GM12878 (cell line): ENCODE measurements at places on chromosomes 12 and 14. TPM values are rescaled to one million over a fixed set of nuclear protein-coding genes. Genes with fewer than 3 reads are reported as not detected.

TIGAR gene
- 7.6 and 11.5 TPM in 2 replicates for total RNA-seq

DNA sequence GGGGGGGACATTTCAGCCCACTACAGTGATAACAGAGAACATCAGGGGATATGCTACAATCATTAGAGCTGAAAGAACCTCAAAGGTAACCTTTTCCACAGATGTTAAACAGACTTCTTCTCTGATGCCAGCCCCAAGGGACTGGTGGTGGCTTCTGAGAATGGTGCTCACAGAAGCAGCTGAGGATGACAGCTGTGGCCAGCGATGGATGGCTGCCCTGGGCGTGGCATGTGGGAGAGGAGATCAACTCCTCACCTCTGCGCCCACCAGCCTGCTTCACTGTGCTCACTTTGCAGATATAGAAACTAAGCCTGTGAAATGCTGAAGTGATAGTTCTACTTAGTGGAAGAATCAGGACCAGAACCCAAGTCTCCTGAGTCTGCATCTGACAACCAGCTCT is 33.0 kb downstream of the FOXN3 start:
- DNase-seq: peak; percentile 92

- no peak for DNase-seq
These were observed 190.1 kb downstream of the MED13L start for GRCh38 chr12:116087399-116087798.

- no peak for DNase-seq
These were observed 3.0 kb downstream of the SIX1 start for GRCh38 chr14:60646226-60646818.

DNA sequence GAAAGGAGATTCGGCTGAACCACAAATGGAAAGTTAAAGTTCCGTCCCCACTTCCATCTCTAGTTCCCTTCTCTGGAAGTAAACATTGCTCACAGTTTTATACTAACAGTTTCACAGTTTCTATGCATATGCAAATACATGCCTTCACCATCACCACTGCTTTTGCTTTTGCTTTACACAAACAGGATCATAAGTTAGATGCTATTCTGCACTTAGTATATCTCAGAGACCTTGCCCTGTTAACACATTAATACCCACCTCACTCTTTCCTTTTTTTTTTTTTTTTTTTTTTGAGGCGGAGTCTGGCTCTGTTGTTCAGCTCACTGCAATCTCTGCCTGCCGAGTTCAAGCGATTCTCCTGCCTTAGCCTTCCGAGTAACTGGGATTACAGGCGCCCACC is 890 bp downstream of the TEP1 start:
- peak; percentile 39 for DNase-seq

GRCh38 chr14:35965400-35965799 is 139.3 kb downstream of the BRMS1L start:
- no peak for DNase-seq

GRCh38 chr12:131422187-131422520 is 288.7 kb upstream of the SFSWAP start:
- no peak for DNase-seq

DNA sequence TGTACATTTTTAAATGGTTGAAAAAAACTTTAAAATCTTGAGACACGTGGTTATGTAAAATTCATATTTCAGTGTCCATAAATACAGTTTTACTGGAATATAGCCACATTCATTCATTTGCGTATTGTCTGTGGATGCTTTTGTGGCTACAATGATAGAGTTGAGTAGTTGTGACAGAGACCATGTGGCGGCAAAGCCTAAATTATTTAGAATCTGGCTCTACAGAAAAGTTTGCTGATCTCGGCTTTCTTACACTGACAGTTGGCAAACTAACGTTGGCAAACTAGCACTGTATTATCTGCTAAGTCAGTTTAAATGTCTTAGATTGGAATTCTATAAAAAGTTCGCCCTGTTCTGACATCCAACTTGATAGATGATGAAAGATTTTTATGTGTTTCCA is 2.4 kb downstream of the UNC119B start:
- DNase-seq: no peak

DNA sequence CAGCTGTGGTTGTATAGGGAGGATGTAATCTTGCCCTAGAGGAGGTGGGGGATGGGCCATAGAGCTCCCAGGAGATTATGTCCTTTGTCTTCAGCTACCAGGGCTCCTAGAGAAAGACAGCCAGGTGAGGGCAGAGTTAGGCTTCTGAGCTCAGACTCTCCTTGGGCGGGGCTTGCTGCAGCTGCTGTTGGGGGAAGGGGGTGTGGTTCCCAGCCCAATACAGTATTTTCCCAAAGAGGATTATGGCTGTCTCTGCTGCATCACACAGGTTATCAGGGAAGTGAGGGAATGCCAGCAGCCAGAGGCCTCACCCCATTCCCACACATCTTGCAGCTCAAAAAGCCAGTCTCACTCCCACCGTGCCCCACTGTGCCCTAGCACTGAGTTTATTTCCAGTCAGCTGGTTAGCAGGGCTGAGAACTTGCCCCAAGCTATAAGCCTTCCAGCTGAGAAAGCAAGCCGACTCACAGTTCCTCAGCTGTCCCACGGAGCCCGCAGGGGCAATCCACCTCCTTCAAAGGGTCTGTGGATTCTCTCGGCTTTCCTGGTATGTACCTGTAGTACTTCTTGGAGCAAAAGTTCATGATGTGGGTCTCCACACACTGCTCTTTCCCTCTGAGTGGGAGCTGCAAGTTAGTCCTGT is 217.3 kb upstream of the CPNE8 start:
- no peak for DNase-seq

KIF26A gene
- 0.05 TPM in 1 of 2 replicates, not detected in the other for total RNA-seq

PRH1 gene
- total RNA-seq: 9.2 and 11.6 TPM in 2 replicates

GRCh38 chr14:33715227-33715528 is 235.7 kb downstream of the EGLN3 start:
- DNase-seq: no peak

DNA sequence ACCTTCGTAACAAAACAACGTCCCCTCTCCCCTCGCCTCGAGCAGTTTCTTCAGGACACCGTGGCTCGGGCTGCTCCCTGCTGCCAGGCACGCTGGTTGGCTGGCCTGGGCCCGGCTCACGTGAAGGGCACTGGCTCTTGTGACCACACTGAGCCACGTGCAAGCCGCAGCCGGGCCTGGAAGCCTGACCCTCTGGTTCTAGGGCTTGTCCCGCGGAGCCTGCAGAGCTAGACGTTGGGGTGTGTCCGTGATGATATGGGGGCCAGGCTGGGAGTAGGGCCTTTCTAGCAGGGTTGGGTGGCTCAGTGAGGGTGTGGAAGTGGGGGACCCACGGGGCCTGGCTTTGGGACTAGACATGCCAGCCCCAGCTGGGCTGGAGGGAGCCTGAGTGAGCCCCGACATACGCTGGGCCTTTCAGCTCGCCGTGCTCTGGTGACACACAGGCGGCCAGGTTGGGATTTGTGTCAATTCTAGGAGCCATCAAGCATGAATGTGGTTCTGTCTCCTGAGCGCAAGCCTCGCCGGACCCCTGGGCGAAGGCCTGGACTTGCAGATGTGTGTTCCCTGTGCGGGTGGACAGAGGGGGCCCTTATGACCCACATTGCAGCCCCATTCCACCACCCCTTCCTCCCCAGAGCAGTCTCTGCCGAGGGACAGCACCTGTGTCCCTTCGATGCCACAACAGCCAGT is 13.6 kb upstream of the AMN start:
- no peak for DNase-seq

- no peak for DNase-seq
These were observed 39.5 kb upstream of the LRIG3 start for GRCh38 chr12:58959639-58960300.

DNA sequence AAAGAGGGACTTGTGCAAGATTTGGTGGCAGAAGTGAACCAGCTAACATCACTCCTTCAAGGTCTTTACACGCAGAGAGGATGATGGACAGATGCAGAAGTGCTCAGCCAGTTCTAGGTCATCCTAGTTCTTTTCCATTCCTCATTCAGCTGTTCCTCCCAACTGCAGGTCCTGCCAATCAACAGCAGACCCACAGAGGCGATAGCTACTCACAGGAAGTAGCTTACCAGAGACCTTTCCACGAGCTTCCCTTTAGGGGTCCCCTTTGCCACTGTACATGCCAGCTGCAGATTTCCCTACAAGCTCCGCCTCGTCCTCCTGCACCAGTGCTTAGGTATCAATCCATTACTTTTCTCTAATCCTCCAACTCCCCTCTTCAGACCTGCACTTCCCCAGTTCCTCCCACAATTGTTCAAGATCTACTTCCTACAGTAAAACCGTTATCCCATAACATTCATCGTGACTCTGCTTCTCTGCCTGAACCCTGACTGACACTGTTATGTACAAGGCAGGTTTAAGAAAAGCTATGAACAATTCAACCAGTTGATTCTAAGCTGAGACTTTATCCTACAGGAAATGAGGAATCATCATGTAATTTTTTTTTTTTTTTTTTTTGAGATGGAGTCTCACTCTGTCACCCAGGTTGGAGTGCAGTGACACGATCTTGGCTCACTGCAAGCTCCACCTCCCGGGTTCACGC is 22.5 kb downstream of the RECQL start:
- DNase-seq: no peak

DNA sequence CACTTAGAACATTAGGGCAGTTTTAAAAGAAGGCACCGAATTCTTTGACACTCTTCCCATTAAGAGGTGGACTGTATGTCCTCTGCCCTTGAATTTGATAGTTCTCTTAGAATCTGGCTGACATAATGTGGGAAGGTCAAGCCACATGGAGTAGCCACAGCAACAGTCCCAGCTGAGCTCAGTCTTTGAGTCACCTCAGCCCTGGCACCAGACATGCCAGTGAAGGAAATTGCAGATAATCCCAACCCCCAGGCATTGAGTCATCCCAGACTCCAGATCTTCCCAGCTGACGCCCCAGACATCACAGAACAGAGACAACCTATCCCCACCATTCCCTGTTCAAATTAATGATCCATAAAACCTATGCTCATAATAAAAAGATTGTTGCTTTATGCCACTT is 83.4 kb downstream of the GTF2A1 start:
- DNase-seq: no peak

- no peak for DNase-seq
These were observed 45.8 kb downstream of the DRAM1 start for GRCh38 chr12:101923045-101923718.

DNA sequence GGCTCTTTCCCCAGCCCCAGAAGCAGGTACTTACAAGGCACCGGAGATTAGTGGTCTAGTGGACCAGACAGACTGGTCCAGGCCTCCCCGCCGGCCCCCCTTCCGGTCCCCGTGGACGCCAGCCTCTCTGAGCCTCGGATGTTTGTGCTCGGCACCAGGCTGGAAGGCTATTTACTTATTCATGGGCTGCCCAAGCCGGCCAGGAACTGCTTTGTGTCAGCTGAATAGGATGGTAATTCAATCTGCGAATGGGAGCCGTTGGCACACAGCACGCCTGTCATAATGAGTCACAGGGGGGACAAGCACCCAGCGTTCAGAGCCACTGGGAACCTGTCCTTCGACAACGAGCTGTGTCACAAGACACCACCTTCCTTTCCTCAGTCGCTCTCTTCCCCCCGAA is 82.3 kb downstream of the RIMBP2 start:
- no peak for DNase-seq

RFX4 gene
- not detected in 2 replicates for total RNA-seq

GRCh38 chr12:84766375-84766774 is 146.2 kb downstream of the SLC6A15 start:
- DNase-seq: no peak

- no peak for DNase-seq
These were observed 91.7 kb downstream of the DERA start for GRCh38 chr12:16002880-16003279.

DNA sequence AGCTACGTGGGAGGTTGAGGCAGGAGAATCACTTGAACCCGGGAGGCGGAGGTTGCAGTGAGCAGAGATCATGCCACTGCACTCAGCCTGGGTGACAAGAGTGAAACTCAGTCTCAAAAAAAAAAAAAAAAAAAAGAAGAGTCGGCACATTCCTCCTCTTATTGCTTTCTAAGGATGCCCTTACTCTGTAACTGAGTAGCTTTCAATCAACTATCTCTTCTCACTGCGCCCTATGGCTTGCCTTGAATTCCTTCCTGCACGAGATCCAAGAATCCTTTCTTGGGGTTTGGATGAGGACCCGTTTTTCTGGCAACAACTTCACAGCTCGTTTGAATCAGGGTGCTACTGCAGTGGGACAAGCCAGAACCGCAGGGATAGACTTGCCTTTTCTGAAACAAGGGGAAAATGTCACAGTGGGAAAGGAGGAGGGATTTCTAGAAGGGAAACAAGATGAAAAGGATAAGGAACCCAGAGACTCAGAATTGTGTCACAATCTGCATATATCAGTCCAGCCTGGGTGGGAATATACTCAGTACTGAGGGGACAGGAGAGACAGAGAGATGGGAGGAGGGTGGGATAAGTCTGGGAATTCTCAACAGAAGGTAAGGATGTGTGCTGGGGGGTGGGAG is 16.1 kb upstream of the RND1 start:
- DNase-seq: no peak

DNA sequence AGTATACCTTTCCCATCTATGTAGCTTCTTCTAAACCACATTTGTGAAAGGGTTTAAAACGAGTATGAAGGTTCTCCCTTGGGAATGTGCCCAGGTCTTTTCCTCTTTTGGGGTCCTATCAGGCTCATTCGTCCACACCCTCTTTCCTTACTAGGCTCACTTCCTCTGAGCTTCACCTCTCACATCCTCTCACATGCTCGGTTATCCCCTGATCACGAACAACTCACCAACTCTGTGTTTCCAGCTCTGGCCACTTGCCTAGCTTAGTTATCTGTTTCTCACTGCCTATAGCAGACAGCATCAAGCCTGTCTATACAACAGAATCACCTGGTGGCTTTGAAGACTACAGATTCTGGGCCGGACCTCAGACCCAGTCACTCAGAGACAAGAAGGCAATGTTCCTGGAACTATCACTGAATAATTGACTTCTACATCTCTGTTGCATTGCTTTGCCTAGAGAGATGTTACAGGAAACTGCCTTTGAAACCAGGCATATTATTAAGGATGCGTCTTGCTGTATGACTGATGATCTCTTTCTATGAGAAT is 158.2 kb downstream of the FOXN3 start:
- no peak for DNase-seq

SPX gene
- total RNA-seq: 0.11 TPM in 1 of 2 replicates, not detected in the other

- no peak for DNase-seq
These were observed 55.6 kb upstream of the OR5AU1 start for GRCh38 chr14:21211509-21211908.

- DNase-seq: no peak
These were observed 32.4 kb downstream of the YY1 start for GRCh38 chr14:100271247-100271939.

SLC4A8 gene
- total RNA-seq: 7.7 and 10.7 TPM in 2 replicates

GRCh38 chr14:71538938-71539649 is 393.1 kb upstream of the RGS6 start:
- DNase-seq: no peak

GRCh38 chr12:109444259-109444658 is 32.8 kb downstream of the KCTD10 start:
- DNase-seq: no peak
